Fibroblast of skin of back (primary cell): ENCODE measurements at places on chromosomes 7 and 10.
A peak's percentile ranks its signal among the peaks of the same experiment; 100 is the strongest.

- DNase-seq = no peak
Observed at GRCh38 chr10:45439873-45440272, 65.9 kb downstream of the ALOX5 start.

DNA sequence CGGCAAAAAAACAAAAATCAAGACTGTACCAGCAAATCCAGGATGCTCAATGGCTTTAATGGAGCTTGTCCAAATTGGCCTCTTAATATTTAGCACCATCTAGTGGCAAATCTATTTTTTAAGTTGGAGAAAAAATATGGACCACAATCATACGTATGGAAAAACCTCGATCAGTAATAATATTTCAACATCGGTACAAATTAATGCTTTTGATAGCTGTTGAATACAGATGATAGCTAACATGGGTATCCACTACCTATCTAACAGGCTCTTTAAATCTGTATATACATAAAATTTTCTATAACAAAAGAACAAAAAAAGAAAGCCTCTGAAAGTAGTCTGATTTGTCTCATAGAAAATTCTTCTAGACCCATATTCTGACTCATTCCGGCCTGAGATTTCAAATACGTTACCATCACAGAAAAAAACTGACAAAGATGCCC lies 29.2 kb downstream of the COA1 start:
- DNase-seq = peak; percentile 69

DNA sequence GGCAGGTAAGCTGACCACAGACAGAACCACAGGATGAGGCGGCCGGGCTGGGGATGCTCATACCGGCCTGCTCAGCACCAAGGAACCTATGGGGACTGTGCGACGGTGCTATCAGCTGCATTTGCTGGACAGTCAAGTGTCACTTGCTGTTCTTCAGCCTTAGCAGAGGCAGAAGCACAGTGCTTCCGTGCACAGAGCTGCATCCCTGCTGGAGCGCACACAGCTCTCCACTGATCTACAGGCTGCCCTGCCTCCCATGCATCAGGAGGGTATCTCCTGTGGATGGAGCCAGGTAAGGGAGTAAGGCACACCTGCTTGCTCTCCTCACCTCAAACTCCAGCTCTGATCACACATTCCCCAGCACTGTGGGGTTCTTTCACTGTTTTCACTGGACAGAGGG lies 97.5 kb downstream of the TNS3 start:
- DNase-seq = no peak

- no peak for DNase-seq
Observed at GRCh38 chr10:89773081-89773480, 71.7 kb downstream of the KIF20B start.

DNA sequence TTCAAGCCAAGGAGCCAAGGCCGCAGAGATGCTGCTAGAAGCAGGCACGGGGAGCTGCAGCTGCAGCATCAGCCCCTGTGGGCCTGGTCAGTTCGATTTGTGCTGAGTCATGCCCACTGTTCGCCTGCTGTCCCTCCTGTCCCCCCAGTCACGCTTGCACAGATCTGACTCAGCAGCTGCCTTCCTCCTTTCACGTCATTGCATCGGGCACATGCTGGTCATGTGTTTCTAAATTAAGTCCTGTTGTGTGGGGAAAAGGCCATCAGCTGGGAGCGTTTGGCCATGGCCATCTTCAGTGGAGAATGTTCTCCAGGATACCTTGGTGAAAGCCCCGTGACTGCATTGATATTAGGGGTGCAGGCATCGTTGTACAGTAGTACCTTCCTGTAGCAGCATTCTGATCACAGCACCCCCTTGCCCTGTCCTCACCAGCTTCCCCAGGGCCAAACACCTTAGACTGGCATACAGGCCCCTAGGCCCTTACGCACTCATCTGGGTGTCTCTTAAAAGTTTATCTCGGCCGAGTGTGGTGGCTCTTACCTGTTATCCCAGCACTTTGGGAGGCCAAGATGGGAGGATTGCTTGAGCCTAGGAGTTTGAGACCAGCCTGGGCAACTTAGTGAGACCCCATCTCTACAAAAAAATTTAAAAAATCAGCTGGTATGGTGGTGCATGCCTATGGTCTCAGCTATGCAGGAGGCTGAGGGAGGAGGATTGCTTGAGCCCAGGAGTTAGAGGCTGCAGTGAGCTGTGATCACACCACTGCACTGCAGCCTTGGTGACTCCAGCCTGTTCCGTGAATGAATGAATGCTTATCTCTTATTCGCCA lies 23.2 kb downstream of the POR start:
- peak; percentile 87 for DNase-seq

GRCh38 chr7:138008588-138009349 lies 6.9 kb upstream of the CREB3L2 start:
- peak; percentile 70 for DNase-seq

DNA sequence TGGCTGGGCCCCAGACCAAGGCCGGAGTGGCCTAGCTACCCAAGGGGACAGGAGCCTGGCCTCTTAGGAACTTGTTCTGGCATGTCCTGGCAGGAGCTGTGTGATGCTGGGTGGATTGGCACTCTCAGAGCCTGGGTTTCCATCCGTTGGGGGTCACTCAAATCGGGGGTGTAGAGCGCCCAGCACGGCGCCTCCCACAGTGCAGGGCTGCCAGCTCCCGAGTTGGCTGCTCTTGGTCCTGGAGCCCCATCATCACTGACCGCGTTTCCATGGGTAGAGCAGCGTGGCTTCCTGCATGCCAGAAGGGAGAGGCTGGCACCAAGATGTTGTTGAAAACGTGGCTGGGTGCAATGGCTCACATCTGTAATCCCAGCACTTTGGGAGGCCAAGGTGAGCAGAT lies 70.3 kb downstream of the UNCX start:
- DNase-seq = no peak

- DNase-seq = peak; percentile 19
Observed at GRCh38 chr10:104028146-104028545, 57.5 kb downstream of the COL17A1 start.
